ENCODE measurements at places on chromosomes 13 and 19.

DNA sequence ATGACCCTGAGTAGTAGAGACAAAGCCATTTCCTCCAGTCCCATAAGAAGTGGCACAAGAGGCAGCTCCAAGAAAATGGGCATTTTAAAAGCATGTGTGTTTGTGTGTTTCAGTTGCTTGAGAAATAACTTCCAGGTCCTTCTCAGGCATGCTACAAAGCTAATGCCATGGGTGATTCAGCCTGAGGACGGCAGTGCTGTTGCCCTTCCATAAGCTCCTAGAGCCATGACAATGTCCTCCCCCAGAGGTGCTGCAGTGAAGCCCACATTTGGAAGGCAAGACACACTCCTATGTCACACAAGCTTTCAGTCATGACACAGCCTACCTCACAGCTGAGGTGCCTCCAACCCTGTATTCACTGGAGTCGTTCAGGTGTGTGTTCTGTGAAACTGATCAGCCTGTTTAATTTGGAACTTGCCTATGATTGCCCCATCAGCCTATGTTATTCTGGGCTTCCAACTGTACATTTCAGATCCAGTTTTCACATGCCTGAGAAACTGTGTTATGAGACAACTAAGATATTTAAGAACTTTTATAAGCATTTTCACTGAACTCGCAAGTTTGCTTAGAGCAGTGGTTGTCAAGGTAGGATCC lies 213.6 kb downstream of the FOXO1 start:
- no peak for DNase-seq

DNA sequence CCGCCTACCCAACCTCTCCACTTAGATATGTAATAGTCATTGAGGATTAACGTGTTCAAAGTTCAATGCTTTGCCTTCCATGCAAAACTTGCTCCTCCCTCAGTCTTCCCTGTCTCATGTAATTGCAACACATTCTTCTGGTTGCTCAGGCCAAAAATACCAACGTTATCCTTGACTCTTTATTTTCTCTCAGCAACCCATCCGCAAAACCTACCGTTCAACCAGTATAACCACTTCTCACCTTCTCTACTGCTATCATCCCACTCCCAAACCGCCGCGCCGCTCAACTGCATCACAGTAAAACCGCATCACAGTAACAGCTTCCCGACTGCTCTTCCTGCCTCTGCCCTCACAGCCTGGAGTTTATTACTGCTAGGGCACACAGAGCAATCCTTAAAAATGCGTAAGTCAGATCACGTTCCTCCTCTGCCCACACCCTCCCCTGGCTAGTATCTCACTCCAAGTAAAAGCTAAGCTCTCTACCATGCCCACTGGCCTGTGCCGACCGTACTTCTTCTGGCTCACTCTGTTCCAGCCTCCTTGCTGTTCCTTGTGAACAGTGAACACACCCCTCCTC lies 8.2 kb downstream of the MTIF3 start:
- DNase-seq = no peak

DNA sequence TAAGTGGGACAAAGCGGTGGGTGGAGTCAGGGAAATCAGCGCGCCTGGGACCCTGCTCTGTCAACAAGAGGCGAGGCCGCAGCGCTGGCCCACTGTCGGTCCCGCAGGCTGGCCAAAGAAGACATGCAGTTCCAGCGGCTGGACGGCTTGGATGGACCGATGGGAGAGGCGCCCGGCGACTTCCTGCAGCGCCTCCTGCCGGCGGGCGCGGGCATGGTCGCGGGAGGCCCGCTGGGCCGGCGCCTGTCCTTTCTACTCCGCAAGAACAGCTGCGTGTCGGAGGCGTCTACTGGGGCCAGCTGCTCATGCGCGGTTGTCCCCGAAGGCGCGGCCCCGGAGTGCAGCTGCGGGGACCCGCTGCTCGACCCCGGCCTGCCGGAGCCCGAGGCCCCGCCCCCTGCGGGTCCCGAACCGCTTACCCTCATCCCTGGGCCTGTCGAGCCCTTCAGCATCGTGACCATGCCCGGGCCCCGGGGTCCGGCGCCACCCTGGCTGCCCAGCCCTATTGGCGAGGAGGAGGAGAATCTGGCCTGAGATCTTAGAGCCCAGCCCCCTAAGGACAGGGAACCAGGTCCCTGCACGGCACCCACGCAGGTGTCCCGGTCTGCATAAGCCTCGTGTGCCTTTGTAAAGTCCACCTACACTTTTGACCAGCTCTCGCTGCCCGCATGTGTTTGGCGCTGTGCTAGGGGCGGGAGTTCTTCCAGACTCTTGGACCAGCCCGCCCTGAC lies 6.1 kb downstream of the BEST2 start:
- no peak for DNase-seq

GRCh38 chr13:99980201-99980823 lies 1.3 kb upstream of the ZIC2 start:
- no peak for DNase-seq

- no peak for DNase-seq
Measured at GRCh38 chr19:2274185-2274711, 7.7 kb downstream of the PEAK3 start.

DNA sequence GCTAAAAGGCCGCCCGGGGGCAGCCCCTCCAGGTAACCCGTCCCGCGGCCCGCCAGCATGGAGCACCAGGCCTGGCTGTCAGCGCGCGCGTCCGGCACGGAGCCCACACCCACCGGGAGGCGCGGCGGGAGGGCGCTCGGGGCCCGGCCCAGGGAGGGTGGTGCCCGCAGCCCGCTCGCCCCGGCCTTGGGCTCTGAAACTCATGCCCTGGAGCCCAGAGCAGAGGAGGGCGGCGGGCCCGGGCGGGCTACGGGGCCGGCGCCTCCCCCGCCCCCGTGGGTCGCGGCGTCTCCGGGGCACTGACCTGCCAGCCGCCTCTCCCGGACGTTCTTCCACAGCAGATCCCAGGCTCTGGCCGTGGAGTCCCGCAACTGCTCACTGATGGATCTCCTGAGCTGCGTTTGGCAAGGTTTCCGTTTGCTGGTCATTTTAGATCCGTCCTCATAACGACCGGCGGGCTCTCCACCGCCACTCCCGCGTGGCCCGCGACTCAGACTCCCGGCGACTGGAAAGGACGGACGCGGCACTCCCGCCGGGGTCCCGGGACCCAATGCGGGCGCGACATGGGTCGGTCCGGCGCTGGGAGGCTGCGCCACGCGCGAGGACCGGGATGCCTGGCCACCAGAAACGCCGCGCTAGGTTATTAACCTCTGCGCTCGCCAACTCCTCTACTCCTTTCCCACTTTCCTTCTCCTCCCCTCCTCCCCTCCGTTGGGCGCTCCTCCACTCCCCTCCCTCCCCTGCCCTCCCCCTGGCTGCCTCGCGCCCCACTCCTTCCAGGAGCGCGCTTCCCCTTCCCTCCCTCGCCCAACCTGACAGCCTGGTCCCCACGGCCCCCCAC lies 64.7 kb upstream of the STARD13 start:
- DNase-seq = no peak

- no peak for DNase-seq
Measured at GRCh38 chr13:101640788-101641400, 188.4 kb downstream of the ITGBL1 start.

GRCh38 chr19:40472516-40472915 lies 5.7 kb downstream of the SPTBN4 start:
- no peak for DNase-seq

DNA sequence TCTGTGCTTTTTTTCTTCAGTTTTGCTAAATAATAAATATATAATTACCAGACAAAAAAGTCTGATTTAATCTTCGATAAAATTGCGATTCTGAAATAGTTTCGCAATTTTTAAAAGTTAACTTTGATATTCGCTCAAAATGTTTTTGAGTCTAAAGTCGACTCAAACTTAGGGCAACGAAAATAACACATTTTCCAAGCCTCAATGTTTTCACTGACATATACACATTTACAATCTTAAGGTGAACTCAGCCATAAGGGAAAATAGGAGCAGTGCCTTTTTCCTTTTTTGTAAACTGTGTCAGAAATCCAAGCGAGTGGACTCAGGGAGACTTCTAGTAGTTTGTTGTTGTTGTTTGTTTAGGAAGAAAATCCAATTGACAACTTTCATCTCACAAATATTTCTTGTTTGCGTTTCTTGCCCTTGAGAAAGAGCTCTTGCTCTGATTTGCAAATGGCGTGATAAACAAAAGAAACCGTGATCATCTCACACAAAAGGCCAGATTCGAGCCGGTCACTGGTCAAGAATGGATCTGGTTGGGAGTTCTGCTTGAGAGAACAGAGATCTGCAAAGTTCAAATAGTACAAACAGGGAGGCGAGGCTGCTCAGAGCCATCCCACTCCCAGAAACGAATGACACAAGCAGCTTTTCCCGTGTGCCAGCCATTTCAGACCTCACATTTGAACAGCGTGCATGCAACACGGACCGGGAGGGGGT lies 2.1 kb downstream of the SOX21 start:
- no peak for DNase-seq

- no peak for DNase-seq
Measured at GRCh38 chr19:52155596-52156359, 15.6 kb downstream of the ZNF836 start.

DNA sequence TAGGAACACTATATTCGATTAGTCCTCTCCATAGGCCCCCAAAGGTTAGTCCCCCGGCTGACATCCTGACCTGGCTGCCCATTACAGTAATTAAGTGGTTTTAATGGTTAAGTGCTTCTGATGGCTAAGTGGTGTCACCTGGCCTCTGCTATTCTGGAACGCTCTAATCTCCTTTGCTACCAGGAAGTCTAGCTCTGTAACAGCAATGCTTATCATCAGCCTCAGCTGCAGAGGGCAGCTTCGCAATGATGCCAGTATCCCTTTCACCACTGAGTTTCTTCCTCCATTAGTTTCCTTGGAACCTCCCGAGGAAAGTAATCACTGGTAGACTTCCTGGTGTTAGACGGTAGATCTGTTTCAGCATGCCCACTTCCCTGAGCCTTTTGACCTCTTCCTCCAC lies 8.6 kb upstream of the RNF6 start:
- DNase-seq = no peak

DNA sequence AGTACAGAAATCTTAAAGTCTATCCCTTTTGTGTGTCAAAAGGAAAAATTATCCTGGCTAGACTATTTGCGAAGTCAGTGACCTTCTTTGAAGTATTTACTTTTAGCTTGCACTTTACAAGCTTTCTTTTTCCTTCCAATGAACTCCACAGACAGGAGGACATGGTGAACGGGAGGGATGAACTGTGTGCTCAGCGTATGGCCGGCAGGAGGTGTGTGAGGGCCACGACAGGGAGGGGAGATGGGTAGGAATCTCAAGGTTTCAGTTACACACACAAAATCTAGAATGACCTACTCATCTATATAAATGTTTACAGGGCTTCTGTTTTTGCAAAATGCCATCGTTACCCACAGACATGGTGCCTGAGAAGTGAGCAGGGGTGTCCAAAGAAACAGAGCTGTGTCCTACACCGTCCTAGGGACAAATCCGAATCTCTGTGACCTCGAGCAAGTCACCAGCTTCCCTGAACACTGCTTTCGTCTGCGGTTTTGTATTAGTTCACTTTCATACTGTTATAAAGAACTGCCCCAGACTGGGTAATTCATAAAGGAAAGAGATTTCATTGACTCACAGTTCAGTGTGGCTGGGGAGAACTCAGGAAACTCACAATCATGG lies 537.2 kb downstream of the LIG4 start:
- no peak for DNase-seq

DNA sequence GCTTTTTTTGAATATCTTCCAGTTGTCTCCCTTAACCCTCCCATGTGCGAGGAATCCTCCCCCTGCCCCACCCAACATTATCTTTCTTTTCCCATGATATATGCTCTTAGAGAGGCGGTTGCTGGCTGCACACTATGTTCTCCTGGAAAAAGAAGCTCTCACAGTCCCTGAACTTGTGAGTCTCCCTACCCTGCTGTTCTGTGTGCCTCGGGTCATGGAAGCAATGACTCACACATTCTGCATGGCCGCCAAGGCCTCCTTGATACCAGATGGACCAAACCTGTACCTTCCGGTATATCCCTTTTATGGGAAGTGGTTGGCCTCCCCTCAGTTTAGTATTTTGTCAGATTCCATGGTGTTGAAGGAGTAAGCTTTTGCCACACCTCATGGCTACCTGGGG lies 705.4 kb downstream of the SLITRK6 start:
- no peak for DNase-seq

DNA sequence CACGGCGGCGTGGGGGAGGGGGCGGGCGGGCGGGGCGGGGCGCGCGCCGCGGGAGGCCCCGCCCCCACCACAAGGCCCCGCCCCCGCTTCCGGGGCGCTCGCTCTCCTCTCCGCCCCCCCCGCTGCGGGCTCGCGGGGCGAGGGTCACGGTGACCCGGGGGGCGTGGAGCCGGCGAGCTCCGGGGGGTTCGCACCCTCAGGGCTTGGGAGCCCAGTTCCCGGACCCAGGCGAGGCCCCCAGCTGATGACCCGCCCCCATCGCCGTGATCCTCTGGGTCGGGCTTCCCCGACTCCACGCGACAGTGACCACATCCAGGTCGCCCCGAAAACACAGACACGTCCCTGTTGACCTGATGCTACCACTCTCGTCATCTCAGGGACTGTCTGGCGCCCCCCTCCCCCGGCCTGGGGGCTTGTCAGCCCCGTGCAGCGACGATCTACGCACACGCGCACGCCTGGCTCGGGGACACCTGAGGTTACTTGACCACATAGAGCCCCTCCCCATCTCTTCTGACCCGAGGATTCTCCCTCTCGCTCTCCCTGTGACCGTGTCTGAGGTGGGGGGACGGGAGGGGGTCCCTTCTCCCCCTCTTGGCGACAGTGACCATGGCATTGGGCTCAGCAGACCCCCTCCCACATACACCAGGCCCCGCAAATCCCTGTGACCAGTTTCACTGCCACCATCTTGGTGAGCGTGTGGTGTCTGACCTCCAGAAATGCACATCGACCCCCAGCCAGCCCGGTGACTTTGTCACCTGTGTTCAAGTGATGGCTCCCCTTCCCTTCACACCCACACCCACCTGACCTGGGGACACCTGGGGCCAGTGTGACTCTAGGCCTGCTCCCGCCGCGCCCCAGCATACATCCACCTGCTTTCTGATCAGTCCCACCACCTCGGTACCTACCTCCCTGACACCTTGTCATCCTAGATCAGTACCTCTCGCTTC lies 670 bp downstream of the MAP2K7 start:
- DNase-seq = no peak

- no peak for DNase-seq
Measured at GRCh38 chr13:103012646-103013045, 53.6 kb downstream of the SLC10A2 start.

DNA sequence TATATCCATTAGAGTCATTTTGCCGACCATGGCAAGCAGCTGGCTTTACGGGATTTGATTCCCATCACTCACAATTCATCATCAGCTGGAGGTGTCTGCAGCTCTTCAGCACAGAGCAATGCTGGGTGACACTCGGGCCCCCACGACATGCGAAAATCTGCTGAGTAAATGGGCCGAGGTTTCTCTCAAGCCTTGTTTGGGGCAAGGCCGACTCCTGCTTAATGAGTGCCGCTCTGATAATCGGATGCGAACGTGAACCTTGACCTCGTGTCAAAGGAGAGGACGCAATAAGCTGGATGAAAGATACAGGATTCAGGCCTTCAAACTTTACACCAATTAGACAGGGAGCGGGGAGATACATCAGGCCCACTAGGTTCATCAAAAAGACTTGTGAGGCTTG lies 65.2 kb downstream of the GGACT start:
- DNase-seq = no peak

GRCh38 chr19:42528354-42529247 lies at the start of gene CEACAM1:
CEACAM1 (minus strand) TSS chr19:42528481; CDS start chr19:42528374, 107 bp downstream.
- peak; percentile 61 for DNase-seq

GRCh38 chr19:4388337-4389063 lies 11.8 kb downstream of the SH3GL1 start:
- DNase-seq = no peak

- DNase-seq = no peak
Measured at GRCh38 chr13:86848716-86849115, 822.5 kb upstream of the SLITRK5 start.

GRCh38 chr19:10718205-10719196 lies 622 bp downstream of the DNM2 start:
- DNase-seq = no peak

Data from NK-92 treated with Interleukin-12 subunit alpha and Interleukin-12 subunit beta, amount 100 ng/mL, for 24 hours (cell line).